T-cell (primary cell): ENCODE measurements at places on chromosomes 7 and 10.

DNA sequence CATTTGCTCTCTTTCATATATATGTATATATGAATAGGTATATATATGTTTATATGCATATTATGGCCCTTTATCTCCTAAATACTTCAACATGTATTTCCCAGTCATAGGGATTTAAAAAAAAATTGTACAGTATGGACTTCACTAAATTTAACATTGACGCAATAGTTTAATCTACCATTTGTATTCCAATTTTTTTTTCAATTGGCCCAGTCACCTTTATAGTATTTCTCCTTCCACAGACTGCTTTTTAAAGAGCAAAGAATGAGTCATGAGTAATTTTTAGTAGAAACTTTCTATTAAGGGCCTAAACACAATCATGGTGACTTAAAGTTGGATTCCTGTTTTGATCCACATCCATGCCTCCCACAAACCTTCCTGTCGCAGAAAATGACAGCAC, 20.5 kb downstream of the CCSER2 start:
- H3K27ac ChIP-seq = no peak overlapping the region
- H3K4me1 ChIP-seq = peaks cover 26% of the 10 kb centered on the region
- H3K4me3 ChIP-seq = no peak overlapping the region
- no peak for DNase-seq
- no peaks in the 10 kb centered on the region for H3K27me3 ChIP-seq

- H3K27me3 ChIP-seq = no peaks in the 10 kb centered on the region
- DNase-seq = no peak
- H3K36me3 ChIP-seq = no peaks in the 10 kb centered on the region
- no peak overlapping the region for H3K27ac ChIP-seq
Observed at GRCh38 chr10:78851647-78852046, 217.1 kb upstream of the ZMIZ1 start.

- H3K4me1 ChIP-seq = no peaks in the 10 kb centered on the region
- H3K27me3 ChIP-seq = no peaks in the 10 kb centered on the region
- H3K36me3 ChIP-seq = no peaks in the 10 kb centered on the region
- no peak for DNase-seq
- no peak overlapping the region for H3K27ac ChIP-seq
- no peak overlapping the region for H3K4me3 ChIP-seq
Observed at GRCh38 chr7:90980545-90980944, 283.7 kb upstream of the FZD1 start.

GRCh38 chr10:59456199-59456598, 93.8 kb upstream of the FAM13C start:
- no peaks in the 10 kb centered on the region for H3K36me3 ChIP-seq
- H3K4me3 ChIP-seq = no peak overlapping the region
- no peaks in the 10 kb centered on the region for H3K4me1 ChIP-seq
- no peaks in the 10 kb centered on the region for H3K27me3 ChIP-seq

GRCh38 chr10:95650232-95650631, 6.3 kb downstream of the ALDH18A1 start:
- DNase-seq = no peak
- H3K27me3 ChIP-seq = no peaks in the 10 kb centered on the region

GRCh38 chr10:79904671-79905321, 44.1 kb downstream of the SFTPD start:
- H3K36me3 ChIP-seq = no peaks in the 10 kb centered on the region
- no peak overlapping the region for H3K27ac ChIP-seq
- no peak for DNase-seq
- peaks cover 20% of the 10 kb centered on the region for H3K27me3 ChIP-seq

DNA sequence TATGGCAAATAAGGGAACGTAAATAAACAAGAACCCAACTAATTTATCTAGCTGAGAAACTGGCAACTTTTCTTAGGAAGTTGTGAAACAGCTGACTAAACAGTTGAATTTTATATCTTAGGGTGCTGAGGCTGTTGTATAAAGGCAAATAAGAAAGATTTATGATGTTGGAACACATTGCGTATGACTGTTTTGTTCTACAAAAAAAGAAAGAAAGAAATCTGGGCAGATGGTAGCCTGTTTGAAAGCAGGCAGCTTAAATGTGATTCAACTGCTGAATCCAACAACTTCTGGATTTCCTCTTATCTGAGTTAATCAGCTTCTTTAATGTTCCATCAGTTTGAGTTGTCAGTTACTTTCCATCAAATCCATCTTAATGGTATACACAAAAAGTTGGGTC, 214.5 kb downstream of the SNX13 start:
- H3K27ac ChIP-seq = no peak overlapping the region
- H3K4me1 ChIP-seq = no peaks in the 10 kb centered on the region
- H3K4me3 ChIP-seq = no peak overlapping the region
- H3K36me3 ChIP-seq = no peaks in the 10 kb centered on the region
- no peaks in the 10 kb centered on the region for H3K27me3 ChIP-seq

- no peaks in the 10 kb centered on the region for H3K4me1 ChIP-seq
- H3K27me3 ChIP-seq = no peaks in the 10 kb centered on the region
- H3K27ac ChIP-seq = no peak overlapping the region
- no peak for DNase-seq
- H3K36me3 ChIP-seq = no peaks in the 10 kb centered on the region
Observed at GRCh38 chr10:25902002-25902401, 32.0 kb upstream of the MYO3A start.

GRCh38 chr10:26323219-26323618, 106.6 kb downstream of the GAD2 start:
- DNase-seq = no peak
- no peak overlapping the region for H3K4me3 ChIP-seq
- peaks cover 9% of the 10 kb centered on the region for H3K27me3 ChIP-seq
- H3K36me3 ChIP-seq = no peaks in the 10 kb centered on the region
- no peaks in the 10 kb centered on the region for H3K4me1 ChIP-seq

DNA sequence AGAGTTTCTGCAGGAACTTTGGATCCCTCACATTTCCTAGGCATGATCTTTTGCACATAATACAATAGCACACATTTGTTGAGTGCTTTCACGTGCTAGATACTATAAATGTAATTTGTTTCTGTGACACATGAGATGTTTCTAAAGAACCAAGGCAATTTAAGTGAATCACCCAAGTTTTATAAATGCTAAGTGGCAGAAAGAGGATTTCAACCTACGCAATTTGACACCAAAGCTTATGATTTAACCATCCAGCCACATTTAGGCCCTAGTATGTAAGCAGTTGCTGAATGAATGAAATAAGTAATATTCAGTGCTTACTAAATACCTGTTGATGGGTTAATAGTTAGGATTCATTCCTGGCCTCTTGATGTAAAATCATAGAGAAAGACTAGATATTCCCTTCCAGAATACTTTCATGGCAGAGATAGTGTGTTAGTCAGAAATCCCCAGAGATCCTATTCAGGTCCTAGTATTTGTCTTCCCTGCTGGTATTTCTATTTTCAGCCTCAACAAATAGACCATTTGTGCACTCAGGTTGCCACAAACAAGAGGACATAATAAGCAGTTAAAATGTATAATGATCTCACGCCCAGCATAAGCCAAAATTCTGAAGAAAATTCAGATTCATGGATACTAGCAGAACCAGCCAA, 572.6 kb downstream of the IPMK start:
- no peak overlapping the region for H3K27ac ChIP-seq
- H3K36me3 ChIP-seq = no peaks in the 10 kb centered on the region
- DNase-seq = no peak
- no peaks in the 10 kb centered on the region for H3K27me3 ChIP-seq

- H3K27me3 ChIP-seq = no peaks in the 10 kb centered on the region
- H3K4me1 ChIP-seq = no peaks in the 10 kb centered on the region
- no peak overlapping the region for H3K27ac ChIP-seq
- no peak overlapping the region for H3K4me3 ChIP-seq
Observed at GRCh38 chr10:63976538-63976937, 455.3 kb downstream of the REEP3 start.

DNA sequence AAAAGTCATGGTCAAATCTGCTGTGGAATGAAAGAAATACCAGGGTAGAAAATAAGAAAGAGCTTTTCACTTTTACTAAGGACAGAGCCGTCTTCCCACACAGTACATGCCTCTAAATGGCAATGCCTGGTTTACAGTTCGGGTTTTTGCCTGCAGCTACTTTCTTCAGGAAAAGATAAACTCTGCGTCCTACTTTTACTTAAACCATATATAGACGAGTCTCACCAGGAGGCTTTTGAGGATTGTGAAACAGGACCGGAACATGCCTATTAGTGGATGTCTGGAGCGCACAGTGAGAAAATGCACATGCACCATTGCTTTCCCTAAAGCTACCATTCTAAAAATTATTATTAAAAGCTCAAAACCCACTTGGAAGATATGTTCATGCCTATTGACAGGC, 70.5 kb downstream of the KLF6 start:
- no peak overlapping the region for H3K27ac ChIP-seq
- DNase-seq = no peak
- H3K4me3 ChIP-seq = no peak overlapping the region
- H3K27me3 ChIP-seq = no peaks in the 10 kb centered on the region
- no peaks in the 10 kb centered on the region for H3K36me3 ChIP-seq
- no peaks in the 10 kb centered on the region for H3K4me1 ChIP-seq

DNA sequence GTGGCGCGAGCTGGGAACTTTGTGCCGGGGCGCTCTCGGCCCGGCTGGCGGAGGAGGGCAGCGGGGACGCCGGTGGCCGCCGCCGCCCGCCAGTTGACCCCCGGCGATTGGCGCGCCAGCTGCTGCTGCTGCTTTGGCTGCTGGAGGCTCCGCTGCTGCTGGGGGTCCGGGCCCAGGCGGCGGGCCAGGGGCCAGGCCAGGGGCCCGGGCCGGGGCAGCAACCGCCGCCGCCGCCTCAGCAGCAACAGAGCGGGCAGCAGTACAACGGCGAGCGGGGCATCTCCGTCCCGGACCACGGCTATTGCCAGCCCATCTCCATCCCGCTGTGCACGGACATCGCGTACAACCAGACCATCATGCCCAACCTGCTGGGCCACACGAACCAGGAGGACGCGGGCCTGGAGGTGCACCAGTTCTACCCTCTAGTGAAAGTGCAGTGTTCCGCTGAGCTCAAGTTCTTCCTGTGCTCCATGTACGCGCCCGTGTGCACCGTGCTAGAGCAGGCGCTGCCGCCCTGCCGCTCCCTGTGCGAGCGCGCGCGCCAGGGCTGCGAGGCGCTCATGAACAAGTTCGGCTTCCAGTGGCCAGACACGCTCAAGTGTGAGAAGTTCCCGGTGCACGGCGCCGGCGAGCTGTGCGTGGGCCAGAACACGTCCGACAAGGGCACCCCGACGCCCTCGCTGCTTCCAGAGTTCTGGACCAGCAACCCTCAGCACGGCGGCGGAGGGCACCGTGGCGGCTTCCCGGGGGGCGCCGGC, 870 bp downstream of the FZD1 start:
- H3K27ac ChIP-seq = no peak overlapping the region
- DNase-seq = no peak
- no peaks in the 10 kb centered on the region for H3K36me3 ChIP-seq
- H3K4me1 ChIP-seq = peaks cover 25% of the 10 kb centered on the region
- peak overlapping the region; percentile 78 for H3K4me3 ChIP-seq

DNA sequence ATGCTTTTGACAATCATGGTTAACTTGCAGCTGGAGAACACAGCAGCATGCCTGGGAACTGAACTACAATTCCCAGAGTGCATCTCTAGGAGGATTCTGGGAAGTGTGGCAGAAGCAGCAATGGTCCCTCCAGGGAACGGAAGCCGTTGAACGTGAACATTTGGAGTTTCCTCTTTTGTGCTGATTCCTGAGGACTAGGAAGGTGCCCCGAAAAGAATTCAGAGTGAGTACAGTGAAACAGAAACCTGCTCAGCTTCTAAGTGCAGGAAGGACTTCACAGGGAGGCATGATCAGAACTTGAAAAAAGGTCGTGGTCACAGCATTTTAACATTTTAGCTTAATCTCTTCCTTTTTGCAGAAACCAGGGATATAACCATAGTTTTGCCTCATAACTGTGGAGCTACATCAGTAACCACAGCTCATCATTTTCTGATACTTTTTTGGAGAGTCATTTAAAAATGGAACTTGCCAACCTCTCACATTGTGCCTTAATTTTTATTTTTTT, at the start of gene NUDT13:
TSS of gene NUDT13 (plus strand) at position 111 of the 505 bp plus-strand sequence. CDS start 3,911 bp downstream, outside the sequence.
- H3K27ac ChIP-seq = peak within 1 kb of the TSS; percentile 30
- DNase-seq = no peak
- peak within 1 kb of the TSS; percentile 64 for H3K4me3 ChIP-seq
- no peaks in the 10 kb centered on the region for H3K27me3 ChIP-seq

- no peaks in the 10 kb centered on the region for H3K36me3 ChIP-seq
- no peaks in the 10 kb centered on the region for H3K27me3 ChIP-seq
- H3K4me1 ChIP-seq = no peaks in the 10 kb centered on the region
- H3K4me3 ChIP-seq = no peak overlapping the region
- H3K27ac ChIP-seq = no peak overlapping the region
- no peak for DNase-seq
Observed at GRCh38 chr7:43489257-43489656, 93.7 kb upstream of the STK17A start.

GRCh38 chr10:112379635-112380296, 5.8 kb downstream of the ACSL5 start:
- no peak overlapping the region for H3K27ac ChIP-seq
- no peaks in the 10 kb centered on the region for H3K27me3 ChIP-seq
- no peak for DNase-seq
- peaks cover 53% of the 10 kb centered on the region for H3K4me1 ChIP-seq
- H3K4me3 ChIP-seq = no peak overlapping the region

GRCh38 chr10:53153831-53154230, 381.2 kb upstream of the MBL2 start:
- DNase-seq = no peak
- no peak overlapping the region for H3K27ac ChIP-seq
- no peaks in the 10 kb centered on the region for H3K4me1 ChIP-seq

DNA sequence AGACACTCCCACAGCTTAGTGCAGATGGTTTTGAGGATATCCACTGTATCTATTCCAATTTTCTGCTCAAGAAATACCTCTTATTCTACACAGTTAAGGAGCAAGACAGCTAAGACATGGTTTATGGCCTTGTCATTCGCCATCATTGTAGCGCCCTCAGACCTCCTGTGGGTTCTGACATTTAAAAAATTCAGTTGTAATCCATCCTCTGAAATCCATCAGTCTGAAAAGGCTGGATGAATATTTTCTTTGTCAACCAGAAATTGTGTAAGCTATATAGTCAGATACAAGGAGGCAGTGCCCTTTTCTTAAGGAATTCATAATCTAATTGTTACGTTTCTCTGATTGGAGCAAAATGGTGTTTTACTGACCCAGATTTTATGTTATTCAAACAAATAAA, 353.6 kb downstream of the GALNT17 start:
- no peaks in the 10 kb centered on the region for H3K27me3 ChIP-seq
- no peak overlapping the region for H3K27ac ChIP-seq
- H3K4me3 ChIP-seq = no peak overlapping the region
- no peaks in the 10 kb centered on the region for H3K4me1 ChIP-seq
- no peak for DNase-seq

DNA sequence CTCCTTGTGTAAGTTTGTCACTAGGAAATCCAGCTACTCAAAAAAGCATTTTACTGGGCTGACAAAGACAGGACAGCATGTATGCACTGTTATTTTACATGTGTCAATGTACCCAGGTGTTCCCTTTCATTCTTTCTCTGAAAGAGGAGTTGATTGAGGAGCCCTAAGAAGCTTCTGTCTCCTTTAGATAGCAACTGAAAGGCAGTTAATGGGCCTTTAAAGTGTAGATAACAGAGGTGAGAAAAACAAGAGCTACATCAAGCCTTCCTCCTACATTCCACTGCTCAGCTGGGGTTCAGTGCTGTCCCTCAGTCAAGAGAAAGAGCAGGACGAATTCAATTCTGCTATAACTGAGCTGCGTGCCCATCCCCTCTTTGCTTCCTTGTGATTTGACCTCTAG, 12.8 kb upstream of the WIPF3 start:
- no peaks in the 10 kb centered on the region for H3K4me1 ChIP-seq
- H3K27ac ChIP-seq = no peak overlapping the region
- H3K27me3 ChIP-seq = no peaks in the 10 kb centered on the region
- no peak for DNase-seq
